ENCODE measurements at places on chromosomes 11 and 22. TPM values are rescaled to one million over a fixed set of nuclear protein-coding genes. Genes with fewer than 3 reads are reported as not detected.

The SCGB1A1 gene
- total RNA-seq, result 2.0 TPM

The CNTF gene
- 0.50 TPM for total RNA-seq

The ME3 gene
- total RNA-seq, result 4.0 TPM

The TTC36 gene
- total RNA-seq, result 116 TPM

The TBC1D22A gene
- total RNA-seq, result 12.4 TPM

The NOX4 gene
- not detected for total RNA-seq

DNA sequence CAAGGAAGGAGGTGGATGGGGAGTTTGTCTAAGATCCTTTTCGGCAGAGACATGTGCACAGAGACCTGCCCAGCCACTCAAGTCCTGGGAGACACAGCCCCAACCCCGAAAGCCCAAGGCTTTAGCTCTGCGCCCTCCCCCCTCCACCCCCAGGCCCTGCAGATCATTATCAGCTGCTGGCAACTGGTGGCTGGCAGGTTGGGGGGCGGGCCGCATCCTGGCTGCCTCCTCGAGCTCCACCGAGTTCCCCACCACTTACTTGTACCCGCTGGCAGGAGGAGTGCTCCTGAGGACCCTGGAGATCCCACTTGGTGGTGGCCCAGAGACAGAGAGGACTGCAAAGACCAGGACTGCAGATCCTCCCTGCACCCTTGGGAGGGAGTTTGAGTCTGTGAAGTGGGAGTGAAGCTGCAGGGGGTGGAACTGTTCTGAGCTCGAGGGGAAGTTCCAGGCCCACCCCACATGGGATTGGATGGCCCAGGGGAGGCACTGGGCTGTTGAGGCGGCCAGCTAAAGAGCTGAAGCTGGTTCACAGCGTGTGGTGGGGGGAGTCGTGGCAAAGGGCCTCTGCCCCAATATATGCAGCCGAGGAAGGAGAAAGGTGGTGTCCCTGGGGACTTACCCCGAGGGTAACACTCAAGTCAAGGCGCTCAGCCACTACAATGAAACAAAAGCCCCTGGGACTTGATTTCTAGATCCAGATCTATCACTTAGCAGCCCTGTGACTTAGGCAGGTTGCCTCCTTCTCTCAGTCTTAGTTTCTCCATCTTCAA, 19.9 kb upstream of the CCDC86 start:
- DNase-seq, result no peak

GRCh38 chr11:64006398-64006797, 20.2 kb downstream of the OTUB1 start:
- no peak for DNase-seq

GRCh38 chr11:16606784-16607674, 131.4 kb upstream of the C11orf58 start:
- DNase-seq, result peak; percentile 65

- no peak for DNase-seq
These were observed 137.2 kb downstream of the COMMD9 start for GRCh38 chr11:36151933-36152580.

DNA sequence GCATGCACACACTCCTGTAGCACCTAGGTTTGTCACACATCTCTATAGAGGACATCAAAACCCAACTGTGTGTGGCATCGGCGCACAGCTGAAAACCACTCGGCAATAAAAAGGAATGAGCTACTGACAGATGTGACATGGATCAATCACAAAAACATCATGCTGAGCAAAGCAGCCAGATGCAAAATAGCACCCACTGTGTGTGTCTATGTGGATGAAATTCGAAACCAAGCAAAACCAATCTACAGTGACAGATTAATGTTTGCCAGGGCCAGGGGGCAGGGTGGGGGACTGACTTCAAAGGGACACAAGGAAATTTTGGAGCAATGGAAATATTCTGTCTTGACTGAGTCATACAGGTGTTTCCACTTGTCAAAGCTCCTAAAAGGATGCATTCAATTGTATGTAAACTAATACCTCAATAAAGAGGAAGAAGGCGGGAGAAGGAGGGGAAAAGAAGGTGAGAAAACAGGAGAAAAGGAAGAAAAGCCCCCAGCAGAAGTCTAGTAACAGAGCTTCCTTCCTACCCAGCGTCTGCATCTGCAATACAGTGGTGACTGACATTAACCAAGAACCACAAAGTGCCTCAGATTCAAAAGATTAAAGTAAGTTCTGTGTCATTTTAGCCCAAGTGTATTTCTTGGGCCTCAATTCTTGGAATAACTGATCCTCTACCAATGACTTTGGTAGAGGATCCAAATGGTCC, 49.8 kb downstream of the PACSIN2 start:
- no peak for DNase-seq

DNA sequence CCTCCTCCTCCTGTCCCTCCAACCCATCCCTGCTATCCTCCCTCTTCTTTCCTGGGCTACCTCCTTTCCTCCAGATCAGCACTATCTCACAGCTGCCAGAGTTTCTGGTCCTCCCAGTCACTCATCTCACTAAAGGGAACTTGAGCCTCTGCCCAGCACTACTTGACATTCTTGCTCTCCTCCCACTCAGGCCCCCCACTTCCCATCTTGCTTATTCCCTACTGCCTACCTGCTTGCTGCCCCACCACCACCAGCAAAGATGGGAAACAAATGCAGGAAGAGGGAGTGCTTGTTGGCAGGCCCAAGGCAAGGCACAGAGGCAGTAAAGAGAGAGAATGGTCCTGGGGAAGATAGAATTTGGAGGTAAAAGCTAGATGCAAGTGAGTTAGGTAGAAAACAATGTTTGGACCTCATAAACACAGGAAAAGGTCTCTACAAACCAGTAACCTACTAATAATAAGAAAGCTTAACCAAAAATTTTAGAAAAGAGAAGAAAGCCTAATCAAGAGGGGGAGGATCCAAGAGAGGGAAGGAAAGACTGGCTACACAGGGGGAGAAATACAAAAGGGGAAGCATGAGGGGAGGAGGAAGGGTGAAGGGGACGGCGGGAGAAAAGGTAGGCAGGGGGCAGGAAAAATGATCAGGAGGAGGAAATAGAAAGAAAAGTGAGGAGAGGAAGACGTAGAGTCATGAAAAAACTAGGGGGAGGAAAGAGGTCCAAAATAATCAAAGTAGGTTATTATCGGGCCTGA, 63.6 kb downstream of the PAK1 start:
- no peak for DNase-seq

GRCh38 chr11:33669598-33670249, 30.9 kb downstream of the C11orf91 start:
- no peak for DNase-seq

DNA sequence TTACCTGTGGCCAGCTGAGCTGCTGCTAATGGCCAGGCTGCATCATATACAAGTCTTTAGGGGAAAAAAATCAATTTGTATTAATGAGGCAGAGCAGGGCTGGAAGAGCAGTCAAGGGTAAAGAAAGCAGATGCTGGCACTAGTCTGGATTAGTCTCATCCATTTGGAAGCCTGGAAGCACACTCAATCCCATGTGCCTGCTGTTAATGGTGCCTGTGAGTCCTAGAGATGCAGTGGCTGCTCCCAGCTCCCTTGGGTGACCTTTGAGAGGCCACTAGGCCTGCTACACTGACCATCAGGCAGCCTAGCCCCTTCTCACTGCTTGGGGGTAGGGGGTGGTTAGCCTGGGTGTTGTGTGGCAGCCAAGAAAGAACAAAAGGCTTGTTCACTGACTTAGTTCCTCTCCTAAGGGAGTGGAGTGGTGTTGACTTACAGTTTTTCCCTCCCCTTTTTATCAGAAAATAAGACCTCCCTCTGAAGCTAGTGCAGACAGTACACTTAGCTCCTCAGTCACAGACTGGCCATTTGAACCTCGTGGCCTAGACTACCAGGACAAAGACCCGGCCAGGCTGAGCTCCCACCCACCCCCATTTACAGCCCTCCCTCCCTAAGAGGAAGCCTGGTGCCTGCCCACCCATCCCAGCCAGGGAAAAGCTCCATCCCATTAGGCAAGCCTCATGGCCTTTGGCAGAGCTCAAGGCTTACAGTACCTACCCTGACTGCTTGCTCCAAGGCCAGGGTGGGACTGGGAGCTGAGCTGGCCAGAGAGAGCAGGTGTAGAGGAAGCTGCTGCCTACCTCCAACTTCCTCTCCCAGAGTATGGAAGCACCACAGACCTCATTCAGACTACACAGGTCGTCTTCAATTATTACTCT, 7.8 kb downstream of the PIK3IP1 start:
- DNase-seq, result no peak

DNA sequence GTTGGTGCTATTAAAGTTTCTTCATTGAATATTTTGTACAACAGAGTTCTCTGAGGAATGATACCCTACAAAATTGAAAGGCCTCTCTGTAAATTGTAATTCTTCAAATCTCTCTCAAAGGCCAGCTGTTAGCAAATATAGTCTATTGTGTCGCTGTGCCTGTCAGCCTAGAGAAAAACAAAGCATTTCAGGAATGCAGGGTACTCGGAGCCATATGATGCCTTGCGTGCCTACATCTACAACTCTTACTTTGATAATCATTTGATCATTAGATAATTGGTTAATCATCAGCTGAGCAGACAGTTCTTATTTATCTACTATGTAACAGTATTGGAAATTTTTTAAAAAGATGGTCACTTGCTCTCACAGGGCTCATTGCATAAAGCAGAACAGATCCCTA, 67.3 kb downstream of the RNF169 start:
- DNase-seq, result no peak

- no peak for DNase-seq
These were observed 9.1 kb upstream of the SLC43A3 start for GRCh38 chr11:57436031-57436430.

DNA sequence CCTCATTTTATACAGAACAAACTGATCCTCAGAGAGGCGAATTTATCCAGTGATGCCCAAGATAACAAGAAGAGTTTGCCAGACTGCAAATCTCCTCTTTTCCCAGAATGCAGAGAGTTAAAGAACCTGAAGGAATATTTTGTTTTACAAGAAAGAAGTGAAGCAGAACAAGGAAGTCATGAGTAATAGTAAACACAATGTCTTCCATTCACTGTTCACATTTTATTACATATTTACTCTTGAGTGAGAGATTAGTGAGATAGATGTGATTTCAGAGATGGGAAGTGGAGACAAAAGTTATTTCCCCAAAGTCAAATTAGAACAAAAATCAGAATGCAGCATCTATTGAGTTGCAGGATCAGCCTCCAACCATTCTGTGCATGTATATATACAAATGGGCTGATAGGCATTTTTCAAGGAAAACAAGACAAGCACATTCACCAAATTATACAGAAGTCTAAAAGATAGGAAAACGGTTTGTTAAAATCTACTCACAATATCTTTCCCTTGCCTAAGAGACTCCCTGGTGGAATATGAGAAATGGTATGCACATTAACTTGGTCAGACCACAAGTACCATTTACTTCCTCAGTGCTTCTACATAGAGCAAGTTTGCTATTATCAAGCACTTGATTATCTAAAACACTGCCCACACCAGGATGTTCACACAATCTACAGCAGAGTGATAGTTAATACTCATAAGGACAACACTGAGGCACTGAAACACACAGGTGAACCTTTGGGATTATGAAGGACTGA, 12.0 kb downstream of the GUCY1A2 start:
- no peak for DNase-seq

DNA sequence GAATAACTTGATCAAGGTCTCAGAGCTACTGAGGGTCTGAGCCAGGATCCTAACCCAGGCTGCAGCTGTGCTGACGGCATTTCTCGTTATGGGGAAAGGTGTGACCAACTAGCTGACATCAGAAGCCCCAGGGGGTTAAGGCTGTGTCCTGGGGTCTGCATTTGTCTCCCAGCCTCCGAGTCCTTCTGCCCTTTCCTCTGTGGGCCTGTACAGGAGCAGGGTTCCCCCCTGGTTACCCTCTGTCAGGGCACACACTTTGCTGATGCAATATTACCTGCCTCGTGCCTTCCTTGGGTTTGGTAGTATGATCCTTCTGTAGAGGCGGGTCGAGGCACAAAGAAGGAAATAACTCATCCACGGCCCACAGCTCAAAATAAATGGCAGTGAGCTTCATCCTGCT, 183.0 kb downstream of the TBC1D22A start:
- no peak for DNase-seq

- no peak for DNase-seq
These were observed 998.1 kb downstream of the DLG2 start for GRCh38 chr11:84628871-84629620.

GRCh38 chr11:1557051-1557884, 14.8 kb downstream of the DUSP8 start:
- DNase-seq, result no peak

GRCh38 chr11:31821766-31822165, 10.6 kb upstream of the PAX6 start:
- DNase-seq, result no peak

- no peak for DNase-seq
These were observed 133.5 kb downstream of the RBFOX2 start for GRCh38 chr22:35894937-35895708.

DNA sequence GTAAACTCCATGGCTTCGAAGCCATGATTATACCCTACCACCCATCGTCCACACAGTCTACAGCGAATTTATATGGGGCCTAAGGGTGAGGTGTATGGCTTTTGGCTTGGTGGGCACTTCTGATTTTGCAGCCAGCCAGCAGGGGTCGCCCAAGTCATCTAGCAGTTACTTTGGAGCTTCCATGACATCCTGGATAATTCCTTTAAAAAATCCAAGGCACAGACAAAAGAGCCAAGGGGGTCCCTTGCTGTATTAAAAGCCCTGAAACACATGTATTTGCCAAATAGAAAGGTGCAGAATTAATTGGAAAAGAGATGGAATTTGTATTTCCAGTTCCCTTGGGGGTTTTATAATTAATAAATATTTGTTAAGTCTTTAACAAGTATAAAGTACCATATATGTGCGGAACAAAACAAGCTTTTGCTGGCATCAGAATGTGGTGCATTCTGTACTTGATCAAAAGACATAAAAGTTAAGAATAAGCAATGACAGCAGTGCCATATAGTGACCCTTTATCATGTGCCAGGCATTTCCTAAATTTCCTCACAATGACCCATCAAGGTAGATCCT, 132.8 kb upstream of the PITPNB start:
- DNase-seq, result peak; percentile 65

DNA sequence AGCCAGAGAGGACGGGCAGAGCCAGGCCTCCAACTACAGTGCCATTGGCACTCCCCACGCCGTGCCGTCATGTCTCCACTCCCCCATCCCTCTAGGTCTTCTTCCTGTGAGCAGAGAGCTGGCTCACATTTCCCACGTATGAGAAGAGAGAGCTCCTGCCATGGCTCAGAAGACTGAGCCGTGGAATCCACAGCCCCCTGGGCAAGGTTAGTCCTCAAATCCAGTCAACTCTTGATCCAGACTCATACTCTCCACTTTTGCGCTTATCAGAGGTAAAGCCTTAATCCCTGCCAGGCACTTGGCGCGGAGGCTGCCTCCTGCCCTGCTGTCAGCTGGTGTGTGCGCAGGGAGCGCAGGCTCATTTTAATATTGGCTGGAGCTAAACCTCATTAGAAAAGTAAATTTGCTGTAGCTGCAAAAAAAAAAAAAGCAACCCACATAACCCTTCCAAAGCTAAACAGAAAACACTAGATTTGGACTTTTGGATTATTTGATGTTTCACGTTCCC, 4.7 kb downstream of the B3GAT1 start:
- peak; percentile 89 for DNase-seq
